ENCODE measurements at places on chromosomes 6 and 20.

GRCh38 chr6:107511511-107511993 is 21.6 kb downstream of the SOBP start:
- no peaks in the 10 kb centered on the region for H3K36me3 ChIP-seq
- H3K4me3 ChIP-seq = no peak overlapping the region
- DNase-seq = no peak
- H3K27me3 ChIP-seq = no peaks in the 10 kb centered on the region
- H3K27ac ChIP-seq = no peak overlapping the region

GRCh38 chr6:69069881-69070280 is 434.8 kb downstream of the ADGRB3 start:
- no peaks in the 10 kb centered on the region for H3K36me3 ChIP-seq
- no peak overlapping the region for H3K4me3 ChIP-seq
- no peaks in the 10 kb centered on the region for H3K27me3 ChIP-seq
- H3K4me1 ChIP-seq = no peaks in the 10 kb centered on the region
- no peak overlapping the region for H3K27ac ChIP-seq
- DNase-seq = no peak

GRCh38 chr6:123668063-123668462 is 31.3 kb upstream of the TRDN start:
- no peak overlapping the region for H3K4me3 ChIP-seq
- no peaks in the 10 kb centered on the region for H3K27me3 ChIP-seq
- no peaks in the 10 kb centered on the region for H3K4me1 ChIP-seq
- DNase-seq = no peak
- no peaks in the 10 kb centered on the region for H3K36me3 ChIP-seq

- H3K27ac ChIP-seq = no peak overlapping the region
- H3K27me3 ChIP-seq = no peaks in the 10 kb centered on the region
- DNase-seq = no peak
- no peaks in the 10 kb centered on the region for H3K36me3 ChIP-seq
- peaks cover 13% of the 10 kb centered on the region for H3K4me1 ChIP-seq
- H3K4me3 ChIP-seq = no peak overlapping the region
Observed at GRCh38 chr6:21371676-21372171, 221.8 kb upstream of the SOX4 start.

GRCh38 chr20:45822857-45823256 is 4.3 kb downstream of the TNNC2 start:
- H3K36me3 ChIP-seq = no peaks in the 10 kb centered on the region
- H3K4me1 ChIP-seq = peaks cover 21% of the 10 kb centered on the region
- no peaks in the 10 kb centered on the region for H3K27me3 ChIP-seq
- H3K27ac ChIP-seq = no peak overlapping the region

- no peaks in the 10 kb centered on the region for H3K4me1 ChIP-seq
- no peak overlapping the region for H3K27ac ChIP-seq
- no peak overlapping the region for H3K4me3 ChIP-seq
Observed at GRCh38 chr6:154805288-154805911, 72.2 kb downstream of the SCAF8 start.

- peaks cover 15% of the 10 kb centered on the region for H3K36me3 ChIP-seq
- no peaks in the 10 kb centered on the region for H3K27me3 ChIP-seq
- no peak overlapping the region for H3K27ac ChIP-seq
- H3K4me3 ChIP-seq = no peak overlapping the region
Observed at GRCh38 chr20:23358563-23358906, 3.4 kb upstream of the GZF1 start.

DNA sequence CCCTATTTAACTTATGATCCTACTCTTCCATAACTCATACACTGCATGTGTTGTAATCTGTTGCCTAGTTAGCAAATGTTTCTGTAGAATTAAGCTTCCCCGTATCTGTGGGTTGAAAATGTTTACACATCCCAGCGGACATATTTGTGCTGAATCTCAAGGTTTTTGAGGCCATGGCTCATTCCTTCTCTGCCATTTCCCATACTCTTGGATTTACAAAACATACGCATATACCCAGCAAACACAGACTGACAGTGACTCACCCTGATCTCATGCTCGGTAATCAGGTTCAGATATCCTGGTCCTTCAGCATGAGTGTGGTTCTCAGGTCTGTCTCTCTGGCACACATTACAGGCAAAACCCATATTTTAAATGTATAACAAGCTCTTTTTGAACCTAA is 58.7 kb downstream of the AGPAT4 start:
- DNase-seq = peak; percentile 72
- no peaks in the 10 kb centered on the region for H3K27me3 ChIP-seq
- H3K4me1 ChIP-seq = peaks cover 3% of the 10 kb centered on the region
- H3K36me3 ChIP-seq = peaks cover 8% of the 10 kb centered on the region
- no peak overlapping the region for H3K27ac ChIP-seq

DNA sequence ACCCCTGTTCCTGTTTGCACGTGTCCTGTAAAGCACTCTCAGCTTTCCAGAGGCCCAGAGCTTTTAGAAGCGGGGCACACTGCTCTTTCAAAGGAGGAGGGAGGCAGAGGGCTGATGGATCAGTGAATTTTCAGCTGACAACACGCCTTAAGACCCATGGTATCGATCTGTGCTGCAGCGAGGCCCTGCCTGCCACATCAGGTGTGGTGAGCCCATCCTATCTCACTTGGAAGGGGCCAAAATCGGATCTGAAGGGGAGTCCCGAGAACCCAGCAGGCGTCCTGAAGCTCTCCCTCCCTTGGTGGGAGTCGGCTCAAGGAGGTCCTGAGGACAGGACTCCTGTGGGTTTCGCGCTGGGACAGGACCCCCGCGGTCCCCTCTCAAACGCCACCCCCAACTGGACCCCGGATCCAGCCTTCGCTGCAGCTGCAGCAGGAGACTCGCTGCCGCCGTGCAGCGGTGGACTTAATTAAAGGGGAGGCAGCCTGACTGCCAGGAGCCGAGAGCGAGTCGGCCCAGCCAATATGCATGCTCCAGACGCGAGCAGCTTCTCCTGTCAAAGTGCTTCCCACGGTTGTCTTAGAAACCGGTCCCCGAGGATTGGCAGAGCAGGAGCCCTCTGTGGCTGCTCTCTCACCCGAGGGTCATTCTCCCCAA is 580.0 kb upstream of the ZNF337 start:
- H3K4me1 ChIP-seq = no peaks in the 10 kb centered on the region
- no peaks in the 10 kb centered on the region for H3K27me3 ChIP-seq
- no peaks in the 10 kb centered on the region for H3K36me3 ChIP-seq
- no peak overlapping the region for H3K27ac ChIP-seq
- no peak for DNase-seq

DNA sequence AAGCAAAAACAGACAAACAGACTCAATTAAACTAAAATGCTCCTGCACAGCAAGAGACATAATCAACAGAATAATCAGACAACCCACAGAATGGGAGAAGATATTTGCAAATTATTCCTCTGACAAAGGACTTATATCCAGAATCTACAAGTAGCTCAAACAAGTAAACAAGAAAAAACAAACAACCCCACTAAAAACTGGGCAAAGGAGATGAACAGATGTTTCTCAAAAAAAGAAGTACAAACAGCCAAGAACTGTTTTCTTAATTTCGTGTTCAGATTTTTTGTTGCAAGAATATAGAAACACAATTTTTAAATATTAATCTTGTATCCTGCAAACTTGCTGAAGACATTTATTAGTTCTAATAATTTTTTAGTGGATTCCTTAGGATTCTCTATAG is 274.1 kb downstream of the BCKDHB start:
- no peak for DNase-seq
- no peak overlapping the region for H3K4me3 ChIP-seq
- no peaks in the 10 kb centered on the region for H3K36me3 ChIP-seq
